ENCODE measurements at places on chromosomes 13 and 19.

- DNase-seq, result no peak
Observed at GRCh38 chr13:79034341-79034740, 371.7 kb downstream of the RBM26 start.

GRCh38 chr19:43667126-43667875, 2.7 kb downstream of the PLAUR start:
- peak; percentile 11 for DNase-seq

- DNase-seq, result no peak
Observed at GRCh38 chr13:112105244-112105681, 38.3 kb downstream of the SOX1 start.

GRCh38 chr13:104321756-104322155, 1255.5 kb upstream of the SLC10A2 start:
- no peak for DNase-seq

DNA sequence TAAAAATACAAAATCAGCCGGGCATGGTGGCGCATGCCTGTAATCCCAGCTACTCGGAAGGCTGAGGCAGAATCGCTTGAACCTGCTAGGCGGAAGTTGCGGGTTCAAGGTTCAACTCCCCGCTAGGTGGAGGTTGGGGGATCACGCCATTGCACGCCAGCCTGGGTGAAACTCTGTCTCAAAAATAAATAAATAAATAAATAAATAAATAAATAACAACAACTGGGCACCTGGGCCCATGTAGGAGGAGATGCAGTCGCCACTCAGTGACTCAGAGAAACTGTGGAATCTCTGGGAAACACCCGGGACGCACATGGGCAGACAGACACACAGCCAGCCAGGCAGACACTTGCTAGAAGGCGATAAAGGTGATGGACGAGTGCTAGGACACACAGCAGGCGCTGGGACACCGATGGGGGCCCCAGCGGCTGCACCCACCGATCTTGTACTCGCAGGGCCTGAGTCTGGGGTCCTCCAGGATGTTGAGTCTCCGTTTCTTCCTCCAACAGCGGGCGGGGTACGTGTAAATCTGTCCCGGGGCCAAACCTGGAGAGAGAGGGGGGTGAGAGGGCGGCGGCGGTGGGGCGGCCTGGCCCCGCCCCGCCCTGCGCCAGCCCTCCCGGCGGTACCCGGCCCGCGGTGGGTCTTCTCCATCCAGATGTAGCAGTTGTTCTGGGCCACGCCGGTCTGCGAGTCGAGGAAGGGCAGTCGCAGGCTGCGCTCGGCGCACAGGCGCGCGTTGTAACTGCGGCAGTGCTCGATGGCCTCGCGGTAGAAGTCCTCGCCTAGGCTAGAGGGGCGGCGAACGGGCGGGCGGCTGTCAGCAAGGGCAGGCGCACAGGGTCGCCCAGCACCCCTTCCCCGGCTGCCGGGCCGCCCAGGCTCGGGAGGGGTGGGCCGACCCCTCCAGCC, 1.8 kb downstream of the DPF1 start:
- no peak for DNase-seq

DNA sequence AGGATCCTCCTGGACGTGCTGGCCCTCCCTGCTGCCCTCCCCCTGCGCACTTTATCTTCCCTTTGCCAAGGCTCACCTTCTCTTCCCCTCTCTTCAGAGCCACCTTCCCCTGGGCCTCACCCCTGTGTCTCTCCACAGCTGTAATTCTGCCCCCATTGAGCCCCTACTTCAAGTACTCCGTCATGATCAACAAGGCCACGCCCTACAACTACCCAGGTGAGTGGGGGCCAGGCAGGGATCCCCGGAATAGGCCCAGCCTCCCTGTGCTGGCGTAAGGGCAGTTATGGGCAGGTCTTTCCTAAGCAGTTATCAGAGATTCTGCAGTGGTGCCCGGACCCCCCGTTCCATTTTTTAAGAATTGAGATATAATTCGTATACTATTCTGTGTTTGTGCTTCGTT, 3.1 kb downstream of the NDUFA3 start:
- no peak for DNase-seq

DNA sequence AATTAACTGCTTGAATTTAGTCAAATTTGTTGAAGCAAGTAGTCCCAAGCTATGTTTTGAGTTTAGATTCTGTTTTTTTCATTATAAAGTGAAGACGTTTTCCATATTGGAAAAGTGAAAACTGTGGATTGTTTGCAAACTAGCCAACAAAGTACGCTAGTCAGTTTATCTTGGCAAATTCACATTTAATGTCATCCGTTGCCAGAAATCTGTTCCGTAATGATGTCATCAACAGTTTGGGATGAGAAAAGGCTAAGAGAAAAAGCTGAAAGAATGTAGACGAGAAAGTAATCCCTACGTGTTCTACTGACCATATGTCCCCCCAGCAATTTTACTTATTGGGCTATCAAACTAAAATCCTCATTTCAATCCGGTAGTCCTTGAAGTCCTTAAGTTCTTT, 419.6 kb downstream of the GPC6 start:
- no peak for DNase-seq

DNA sequence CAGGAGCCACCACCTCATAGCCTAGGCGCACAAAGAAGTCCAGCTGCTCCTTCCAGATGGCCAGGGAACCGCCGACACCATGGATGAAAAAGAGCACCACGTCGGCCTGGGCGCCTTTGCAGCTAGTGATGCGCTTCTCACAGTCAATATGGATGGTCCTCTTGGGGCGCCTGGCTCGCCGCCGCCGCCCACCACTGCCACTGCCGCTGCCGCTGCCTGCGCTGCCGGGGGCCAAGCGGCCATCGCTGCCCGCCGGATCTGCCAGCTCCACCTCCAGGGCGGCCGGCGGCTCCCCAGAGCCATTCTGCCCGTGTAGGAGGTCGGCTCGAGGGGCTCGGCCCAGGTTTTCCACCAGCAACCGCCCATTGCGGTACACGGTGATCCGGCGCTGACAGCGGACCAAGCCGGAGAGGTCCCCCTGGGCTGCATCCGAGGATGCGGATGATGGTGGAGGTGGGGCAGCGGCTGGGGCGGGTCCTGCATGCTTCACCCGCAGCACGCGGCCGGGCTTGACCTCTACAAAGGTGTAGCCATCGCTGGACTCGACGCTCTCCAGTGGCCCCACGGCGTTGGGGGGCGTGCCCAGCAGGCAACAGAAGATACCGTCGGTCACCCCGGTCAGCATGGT, 2.1 kb downstream of the ABHD8 start:
- no peak for DNase-seq

GRCh38 chr13:101157261-101157660, 259.0 kb downstream of the NALCN start:
- DNase-seq, result no peak
